ENCODE measurements at places on chromosomes 2 and 18.

- no peak for DNase-seq
Observed at GRCh38 chr2:102159295-102159694, 16.7 kb downstream of the IL1R1 start.

- DNase-seq: peak; percentile 26
Observed at GRCh38 chr2:231708773-231709635, 679 bp downstream of the PTMA start.

DNA sequence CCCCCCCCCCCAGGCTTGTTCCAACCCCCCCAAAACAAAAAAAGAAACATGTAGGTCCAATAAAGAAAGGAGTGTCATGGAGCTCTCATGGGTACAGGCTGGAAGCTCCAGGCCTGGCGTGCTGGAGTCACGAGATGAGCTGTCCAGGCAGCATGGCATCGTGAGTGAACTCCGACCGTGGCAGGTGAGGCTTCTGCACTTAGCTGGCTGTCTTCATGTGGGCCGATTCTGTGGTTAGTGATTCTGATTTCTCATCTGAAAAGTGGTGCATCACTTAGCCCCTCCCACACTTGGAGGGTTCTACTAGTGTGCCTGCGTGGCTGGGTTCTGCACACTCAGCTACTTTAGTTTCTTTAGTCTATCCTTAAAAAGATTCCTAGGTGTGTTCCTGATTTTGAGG lies 126.4 kb upstream of the MGAT5 start:
- no peak for DNase-seq

GRCh38 chr18:56388571-56388970 lies 249.8 kb downstream of the TXNL1 start:
- no peak for DNase-seq

- DNase-seq: no peak
Observed at GRCh38 chr2:170548304-170548703, 166.8 kb upstream of the SP5 start.

DNA sequence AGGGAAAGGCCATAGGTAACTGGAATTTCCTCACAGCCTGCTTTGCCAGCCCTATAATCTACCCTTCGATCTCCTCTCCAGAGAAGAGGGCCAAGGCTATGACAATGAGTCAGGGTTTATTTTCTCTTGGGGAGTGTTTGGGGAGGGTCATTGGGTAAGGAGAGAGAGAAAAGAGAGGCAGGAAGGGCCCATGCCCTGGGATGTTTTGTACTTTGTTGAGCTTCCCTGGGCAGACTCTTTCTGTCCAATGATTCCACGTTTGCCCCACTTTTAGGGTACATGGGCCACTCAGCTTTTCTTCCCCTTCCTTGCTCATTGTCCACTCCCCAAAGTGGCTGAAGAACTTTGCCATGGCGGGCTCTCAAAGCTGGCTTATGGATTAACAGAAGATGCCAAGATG lies 224.2 kb downstream of the ALK start:
- DNase-seq: no peak

DNA sequence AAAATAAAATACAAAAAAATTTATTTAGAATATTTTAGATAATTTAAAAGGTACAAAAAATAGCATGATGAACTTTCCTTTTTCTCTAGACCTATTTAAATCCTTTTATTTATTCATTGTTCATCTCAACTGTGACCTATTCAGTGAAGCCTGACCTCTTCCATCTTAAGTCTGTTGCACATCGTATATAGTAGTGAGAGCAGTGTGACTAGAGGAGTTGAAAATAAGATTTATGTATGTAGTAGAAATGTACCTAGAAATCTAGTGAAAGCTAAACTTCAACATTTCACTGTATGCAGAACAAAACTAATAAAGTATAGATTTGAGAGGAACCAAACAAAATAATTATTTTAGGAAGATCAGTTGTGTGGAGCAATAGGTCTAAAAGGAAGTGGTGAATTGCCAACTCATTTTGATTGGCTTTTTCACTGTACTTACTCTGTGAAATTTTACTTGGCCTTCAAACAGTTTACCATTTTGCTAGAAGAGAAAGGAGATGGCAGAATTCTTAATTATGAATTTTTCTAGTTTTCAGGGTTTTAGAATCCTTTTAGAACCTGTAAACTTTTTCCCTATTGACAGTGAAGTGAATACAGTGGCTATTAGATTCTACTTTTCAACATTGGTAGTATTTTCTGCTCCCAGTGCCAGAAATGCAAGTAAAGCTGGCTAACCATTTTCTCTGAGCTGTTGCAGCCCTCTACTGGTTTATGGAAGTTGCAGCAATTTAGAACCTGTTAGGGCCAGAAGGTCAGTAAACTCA lies 11.0 kb downstream of the ANKRD12 start:
- no peak for DNase-seq

DNA sequence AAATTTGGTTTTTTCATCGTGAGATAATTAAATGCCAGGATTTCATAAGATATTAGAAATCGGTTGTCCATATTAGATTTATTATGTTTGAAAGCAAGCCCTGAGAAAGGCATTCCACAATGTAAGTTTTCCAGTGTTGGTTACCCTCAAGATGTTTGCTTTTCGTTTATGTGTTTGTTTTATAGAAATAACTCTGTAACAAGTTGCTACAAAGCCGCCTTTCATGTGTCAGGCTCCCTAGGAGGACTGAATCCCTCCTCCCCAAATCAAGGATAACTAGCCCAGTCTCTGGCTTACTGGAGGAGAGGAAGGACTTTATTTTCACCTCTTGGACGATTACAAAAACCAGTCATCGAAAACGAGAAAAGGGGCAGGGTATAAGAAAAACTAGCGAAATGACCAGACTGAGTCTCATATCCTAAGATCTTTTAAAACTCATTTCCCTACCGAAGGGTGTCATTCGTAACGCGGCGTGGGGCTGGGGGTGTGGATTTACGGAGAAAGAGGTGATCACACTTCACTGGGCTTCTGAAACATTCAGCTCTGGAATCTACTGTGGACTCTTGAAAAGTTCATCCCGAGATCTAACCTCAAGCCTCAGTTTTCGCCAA lies 1.0 kb upstream of the PEX13 start:
- DNase-seq: no peak

GRCh38 chr18:50849419-50849821 lies 29.5 kb upstream of the ME2 start:
- DNase-seq: no peak

GRCh38 chr2:111897924-111898702 lies at the start of gene MERTK:
TSS of gene MERTK (plus strand) at chr2:111898607. CDS start at chr2:111898736, 129 bp downstream.
- DNase-seq: peak; percentile 11

DNA sequence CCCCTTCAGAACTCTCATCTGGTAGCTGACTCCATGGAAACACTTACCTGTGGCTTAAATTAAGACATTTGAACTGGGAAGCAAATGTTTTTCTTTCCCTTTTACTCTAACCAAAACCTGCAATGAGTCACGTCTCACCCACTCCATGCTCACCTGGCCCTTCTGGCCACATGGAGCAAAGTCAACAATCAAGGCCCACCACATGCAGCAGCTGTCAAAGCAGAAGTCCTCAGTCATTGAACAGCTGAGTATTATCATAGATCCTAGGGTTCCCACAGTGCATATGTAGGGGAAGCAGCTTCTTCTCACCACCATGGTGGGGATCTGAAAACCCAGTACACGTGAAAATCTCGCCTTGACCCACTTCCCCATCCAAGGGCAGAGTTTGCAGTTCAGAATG lies 12.3 kb upstream of the MEP1B start:
- no peak for DNase-seq

GRCh38 chr2:61177727-61178549 lies 15.9 kb downstream of the C2orf74 start:
- DNase-seq: no peak

GRCh38 chr2:165627470-165627869 lies 158.0 kb downstream of the CSRNP3 start:
- DNase-seq: no peak

GRCh38 chr2:48525269-48525943 lies 4.5 kb upstream of the STON1 start:
- DNase-seq: no peak

- DNase-seq: no peak
Observed at GRCh38 chr2:71951083-71951468, 196.6 kb downstream of the CYP26B1 start.

DNA sequence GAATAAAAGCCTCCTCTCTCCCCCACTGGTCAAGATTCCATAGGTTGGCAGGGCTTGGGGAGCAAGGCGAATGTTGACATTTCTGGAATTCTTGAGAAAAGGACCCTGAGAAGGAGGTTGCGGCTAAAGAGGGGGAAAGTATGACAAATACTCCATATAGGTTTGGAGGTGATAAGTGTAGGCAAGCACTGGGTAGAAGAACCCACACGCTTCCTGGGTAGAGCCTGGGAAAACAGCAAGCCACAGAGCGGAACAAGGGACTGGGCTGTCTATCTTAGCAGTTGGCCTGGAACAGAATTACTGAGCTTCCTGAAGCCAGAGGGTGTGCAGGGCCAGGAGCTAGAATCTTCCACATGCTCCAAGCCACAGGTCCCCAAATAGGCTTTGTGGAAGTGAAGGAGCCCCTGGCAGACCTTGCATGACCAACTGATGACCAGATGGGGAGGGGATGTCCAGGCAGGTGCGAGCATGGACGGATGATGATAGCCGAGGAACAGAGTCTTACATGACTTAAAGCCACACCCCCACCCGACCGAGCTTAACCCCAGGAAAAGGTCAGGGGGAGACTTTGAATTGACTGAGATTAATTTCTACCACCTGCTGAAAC lies 9.9 kb downstream of the PRKAG3 start:
- no peak for DNase-seq

GRCh38 chr2:99822474-99823207 lies 319.7 kb downstream of the AFF3 start:
- DNase-seq: no peak

DNA sequence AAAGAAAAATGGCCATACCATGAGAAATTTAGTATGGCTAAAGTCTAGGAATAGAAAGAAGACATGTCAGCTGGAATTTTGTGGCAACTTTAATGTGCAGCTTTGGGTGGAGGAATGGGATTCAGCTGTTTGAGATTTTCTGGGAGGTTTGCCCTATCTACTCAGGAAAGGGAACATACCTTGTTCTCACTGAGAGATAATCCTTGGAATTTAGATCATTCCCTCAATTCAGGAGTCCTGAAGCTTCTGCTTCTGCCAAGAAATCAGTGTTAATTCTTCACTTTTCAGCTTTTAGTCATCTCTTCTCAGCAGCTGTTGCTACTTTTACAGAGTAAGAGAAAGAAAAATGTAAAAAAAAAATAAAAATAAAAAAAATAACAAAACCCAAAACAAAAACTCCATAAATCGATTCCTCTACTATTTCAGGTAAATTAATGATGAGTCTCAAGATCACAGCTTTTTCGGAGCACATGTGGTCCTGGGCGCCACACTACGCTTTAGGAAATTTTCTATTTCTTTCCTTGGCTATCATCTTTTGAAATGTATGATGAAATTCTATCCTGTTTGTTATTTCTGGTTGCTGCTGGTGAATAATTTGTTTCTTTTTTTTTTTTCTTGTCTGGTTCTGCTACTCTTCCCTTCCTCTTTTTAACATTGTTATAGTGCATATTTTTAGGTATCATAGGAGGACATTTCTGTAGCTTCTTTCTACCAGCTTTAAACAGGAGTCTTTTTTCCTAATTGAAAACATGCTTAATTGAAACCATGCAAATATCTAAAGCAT lies 18.9 kb upstream of the BAZ2B start:
- no peak for DNase-seq

GRCh38 chr2:163465440-163465839 lies 270.4 kb downstream of the FIGN start:
- no peak for DNase-seq

GRCh38 chr2:145511946-145512345 lies 992.0 kb upstream of the ZEB2 start:
- DNase-seq: no peak

- no peak for DNase-seq
Observed at GRCh38 chr18:23099621-23100020, 35.7 kb upstream of the CABLES1 start.

DNA sequence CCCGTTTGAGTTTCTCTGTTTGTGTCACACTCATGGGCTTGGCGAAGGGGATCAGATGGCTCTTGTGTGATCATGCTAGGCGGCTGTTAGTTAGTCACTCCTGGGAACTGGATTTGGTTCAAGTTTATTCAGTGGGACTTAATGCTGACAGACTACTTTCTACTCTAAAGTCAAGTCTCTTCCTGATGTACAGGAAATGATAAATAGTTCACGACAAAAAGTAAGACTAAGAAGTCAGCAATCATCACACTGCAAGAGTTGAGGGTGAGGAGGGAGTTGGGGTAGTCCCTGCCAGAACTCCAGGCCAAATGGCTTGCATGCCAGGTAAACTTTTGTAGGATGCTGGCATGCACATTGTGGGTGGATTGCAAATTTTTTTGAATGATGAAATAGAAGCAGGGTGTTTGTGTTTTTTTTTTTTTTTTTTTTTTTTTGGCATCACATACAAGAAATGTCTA lies 25.1 kb upstream of the CCL20 start:
- DNase-seq: no peak

- no peak for DNase-seq
Observed at GRCh38 chr2:226839161-226839560, 3.3 kb downstream of the RHBDD1 start.

DNA sequence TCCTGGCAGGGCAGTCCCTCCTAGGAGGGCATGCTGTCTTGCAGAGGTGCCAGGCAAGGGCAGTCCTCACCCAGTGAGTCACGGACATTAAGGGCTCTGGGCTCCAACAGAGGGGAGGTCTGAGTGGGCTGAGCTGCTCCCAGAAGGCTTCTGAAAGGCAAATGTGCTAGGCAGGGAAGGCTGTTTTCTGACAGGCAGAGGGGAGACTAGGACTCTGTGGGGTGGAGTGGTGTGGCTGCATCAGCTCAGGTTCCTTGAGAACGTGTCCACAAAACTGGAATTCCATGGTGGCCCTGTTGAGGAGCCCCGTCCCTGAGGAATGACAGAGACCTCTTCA lies 283.5 kb downstream of the MYCN start:
- no peak for DNase-seq

GRCh38 chr2:43725711-43726246 lies 48.1 kb upstream of the DYNC2LI1 start:
- no peak for DNase-seq

DNA sequence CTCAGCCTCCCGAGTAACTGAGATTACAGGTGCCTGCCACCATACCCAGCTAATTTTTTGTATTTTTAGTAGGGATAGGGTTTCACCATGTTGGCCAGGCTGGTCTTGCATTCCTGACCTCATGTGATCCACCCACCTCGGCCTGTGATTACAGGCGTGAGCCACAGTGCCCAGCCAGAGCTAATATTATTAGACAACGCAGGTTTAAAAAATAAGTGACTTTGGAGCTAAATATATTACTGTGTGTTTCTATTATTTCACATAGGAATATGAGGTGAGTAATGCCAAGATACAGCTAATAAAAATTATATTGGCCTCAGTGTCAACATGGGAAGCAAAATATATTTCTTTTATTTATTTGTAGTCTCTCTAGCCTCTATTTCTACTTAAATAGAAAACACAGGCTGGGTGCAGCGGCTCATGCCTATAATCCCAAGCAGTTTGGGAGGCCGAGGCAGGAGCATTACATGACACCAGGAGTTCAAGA lies 120.2 kb downstream of the C2orf74 start:
- no peak for DNase-seq

DNA sequence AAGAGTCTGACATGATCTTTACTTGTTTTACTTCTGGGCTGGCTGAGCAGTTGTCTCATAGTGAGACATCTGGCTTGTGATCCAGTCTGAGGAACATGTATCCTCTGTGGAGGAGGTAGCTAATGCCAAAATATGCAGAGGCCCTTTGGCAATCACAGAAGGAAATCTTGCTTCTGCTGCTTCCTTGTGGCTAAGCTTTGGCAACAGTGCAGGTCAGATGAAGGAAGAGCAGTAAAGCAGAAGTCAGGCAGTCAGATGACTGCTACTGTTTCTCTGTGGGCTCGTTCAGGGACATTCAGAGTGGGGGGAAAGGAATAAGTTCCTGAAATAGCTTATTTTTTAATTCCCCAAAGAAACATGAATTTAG lies 22.3 kb downstream of the DOK1 start:
- DNase-seq: no peak

GRCh38 chr18:77067291-77068061 lies 65.1 kb downstream of the MBP start:
- DNase-seq: no peak

Data from stimulated activated CD4-positive, alpha-beta T cell treated with anti-CD3 and anti-CD28 coated beads, TNF-alpha, amount 100 ng/mL, for 1 hour (primary cell).